Stimulated activated CD4-positive, alpha-beta T cell treated with anti-CD3 and anti-CD28 coated beads, Interleukin-15, amount 100 ng/mL, for 1 hour (primary cell): ENCODE measurements at places on chromosomes 6 and 20.

DNA sequence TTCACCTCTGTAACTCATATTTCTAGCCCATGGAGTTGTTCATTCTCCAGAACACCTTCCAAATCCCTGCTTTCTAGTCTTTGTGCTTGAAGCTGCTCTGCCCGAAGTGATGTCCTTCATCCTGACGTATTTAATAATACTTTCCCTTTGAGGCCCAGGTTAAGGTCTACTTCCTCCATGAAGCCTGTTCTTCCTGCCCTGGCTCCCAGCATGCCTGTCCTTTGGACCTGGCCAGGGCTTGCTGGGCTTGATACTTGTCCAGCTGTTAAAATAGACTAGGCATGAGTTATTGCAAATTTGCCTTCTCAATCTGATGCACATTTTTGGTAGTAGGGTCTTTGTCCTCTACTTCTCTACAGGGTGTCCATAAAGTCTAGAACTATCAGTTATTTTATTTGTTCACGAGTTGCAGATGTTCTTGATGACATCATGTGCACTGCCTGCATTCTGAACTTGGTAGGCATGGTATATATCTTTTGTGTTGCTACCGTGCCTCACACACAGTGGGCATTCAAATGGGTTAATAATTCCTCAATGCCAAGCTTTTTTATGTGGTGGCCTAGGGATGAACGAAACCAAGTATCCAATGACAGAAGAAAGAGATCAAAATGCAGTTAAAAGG lies 3.1 kb upstream of the MAP7 start:
- no peak for DNase-seq

- DNase-seq: no peak
These were observed 16.5 kb upstream of the CPNE5 start for GRCh38 chr6:36855750-36856149.

- no peak for DNase-seq
These were observed 122.3 kb downstream of the NKAIN2 start for GRCh38 chr6:123925842-123926399.

GRCh38 chr6:112116221-112116620 lies 28.8 kb downstream of the FAM229B start:
- DNase-seq: no peak

- DNase-seq: no peak
These were observed 109.1 kb upstream of the MLIP start for GRCh38 chr6:54002116-54002515.

GRCh38 chr6:82032444-82032843 lies 215.1 kb downstream of the IBTK start:
- no peak for DNase-seq
